OCI-LY7 (cell line): ENCODE measurements at places on chromosomes 2 and 18. TPM values are rescaled to one million over a fixed set of nuclear protein-coding genes. Genes with fewer than 3 reads are reported as not detected.

The LAMA3 gene
- total RNA-seq = 1.2 and 1.6 TPM in 2 replicates

The TMEM17 gene
- not detected in 2 replicates for total RNA-seq

The PROM2 gene
- total RNA-seq = 1.2 TPM in 1 of 2 replicates, not detected in the other

The CAPN13 gene
- total RNA-seq = not detected in 2 replicates

The FBXO41 gene
- 52.2 and 57.9 TPM in 2 replicates for total RNA-seq

The CROCC2 gene
- not detected in 2 replicates for total RNA-seq

The VWC2L gene
- not detected in 2 replicates for total RNA-seq

The ALPP gene
- not detected in 2 replicates for total RNA-seq

The FN1 gene
- total RNA-seq = 1.2 and 1.3 TPM in 2 replicates

The ZSCAN30 gene
- 7.6 and 9.1 TPM in 2 replicates for total RNA-seq
